ENCODE measurements at places on chromosomes 6 and 20. TPM values are rescaled to one million over a fixed set of nuclear protein-coding genes. Genes with fewer than 3 reads are reported as not detected.

WFDC12 gene
- not detected for total RNA-seq

TINAG gene
- not detected for total RNA-seq

BNIP5 gene
- not detected for total RNA-seq

CD93 gene
- 48.4 TPM for total RNA-seq

MYCT1 gene
- total RNA-seq = 192 TPM

SIRPB1 gene
- total RNA-seq = 2.8 TPM

TTK gene
- 2.7 TPM for total RNA-seq

EYA4 gene
- 0.09 TPM for total RNA-seq
